ENCODE measurements at places on chromosomes 1 and 21.
A peak's percentile ranks its signal among the peaks of the same experiment; 100 is the strongest.

DNA sequence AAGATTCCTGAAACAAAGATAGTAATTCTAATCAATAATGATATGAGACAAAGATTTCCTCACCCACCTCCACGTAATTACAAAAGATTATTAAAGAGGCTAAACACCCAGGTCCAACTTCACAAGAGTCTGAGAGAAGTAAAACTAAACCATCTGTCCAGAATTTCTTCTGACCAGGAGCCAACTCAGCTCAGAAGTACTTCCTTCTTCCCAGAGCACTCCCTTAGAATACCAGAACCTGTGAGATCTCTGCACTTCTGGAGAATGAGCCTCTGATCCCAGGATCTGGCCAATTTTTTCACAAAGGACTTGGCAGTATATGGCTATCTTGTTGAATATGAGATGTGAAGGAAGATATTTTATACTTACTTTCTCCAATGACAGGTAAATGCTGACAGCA lies 120.6 kb upstream of the PALMD start:
- DNase-seq, result no peak

- DNase-seq, result no peak
These were observed 69.5 kb downstream of the TRIM11 start for GRCh38 chr1:228337031-228337564.

GRCh38 chr1:20732071-20732587 lies 374 bp downstream of the SH2D5 start:
- peak; percentile 62 for DNase-seq

DNA sequence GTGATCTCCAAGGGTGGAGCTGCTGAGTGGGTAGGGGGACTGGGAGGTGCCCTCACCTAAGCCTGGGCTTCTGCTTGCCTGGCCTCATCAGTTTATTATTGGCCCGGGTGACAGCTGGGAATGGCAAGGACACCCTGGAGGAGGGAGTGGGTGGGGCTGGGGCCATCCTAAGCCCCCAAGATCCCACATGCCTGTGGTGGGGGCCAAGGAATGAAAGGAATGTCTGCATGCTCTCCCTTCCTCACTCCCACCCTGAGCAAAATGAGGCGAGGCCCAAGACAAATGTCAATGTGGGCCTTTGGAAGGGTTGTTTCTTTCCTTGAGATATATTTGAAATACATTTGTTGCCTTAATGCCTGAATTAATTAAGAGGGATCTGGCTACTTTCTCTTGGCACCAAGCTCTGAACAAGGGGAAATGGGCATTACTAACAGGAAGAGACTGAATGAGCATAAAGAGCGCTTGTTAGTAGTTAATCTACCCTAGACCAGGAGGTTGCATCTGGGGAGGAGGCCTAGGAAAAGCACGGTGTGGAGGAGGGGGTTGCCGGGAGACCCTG lies 19.7 kb upstream of the CHI3L1 start:
- DNase-seq, result no peak

- no peak for DNase-seq
These were observed 554.3 kb upstream of the B3GALT2 start for GRCh38 chr1:193740762-193741161.

DNA sequence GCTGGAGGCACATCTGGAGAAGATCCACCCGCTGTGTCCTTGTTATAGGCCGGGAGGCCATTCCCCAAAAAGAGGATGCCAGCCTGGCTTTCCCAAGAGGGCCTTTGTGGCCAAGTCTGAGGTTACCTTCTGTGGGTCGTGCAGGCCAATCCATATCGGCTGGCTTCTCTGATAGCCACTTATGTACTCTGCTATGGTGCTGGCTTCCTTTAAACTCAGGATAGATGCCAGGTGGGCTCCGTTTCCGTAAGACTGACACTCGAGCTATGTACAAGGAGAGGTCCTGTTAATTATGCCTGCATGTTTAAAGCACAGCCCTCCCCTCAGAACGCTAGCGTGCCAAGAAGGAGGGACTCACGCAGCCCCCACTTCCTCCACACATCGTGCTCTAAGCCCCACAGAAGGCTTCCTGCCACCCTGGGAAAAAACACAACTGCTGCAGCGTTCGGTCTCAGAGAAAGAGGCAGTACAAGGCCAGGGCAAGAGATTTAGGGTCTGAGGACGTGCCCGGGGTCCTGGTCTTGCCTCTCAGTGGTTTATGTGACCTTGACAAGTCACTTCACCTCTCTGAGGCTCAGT lies 11.6 kb downstream of the REG4 start:
- DNase-seq, result no peak

DNA sequence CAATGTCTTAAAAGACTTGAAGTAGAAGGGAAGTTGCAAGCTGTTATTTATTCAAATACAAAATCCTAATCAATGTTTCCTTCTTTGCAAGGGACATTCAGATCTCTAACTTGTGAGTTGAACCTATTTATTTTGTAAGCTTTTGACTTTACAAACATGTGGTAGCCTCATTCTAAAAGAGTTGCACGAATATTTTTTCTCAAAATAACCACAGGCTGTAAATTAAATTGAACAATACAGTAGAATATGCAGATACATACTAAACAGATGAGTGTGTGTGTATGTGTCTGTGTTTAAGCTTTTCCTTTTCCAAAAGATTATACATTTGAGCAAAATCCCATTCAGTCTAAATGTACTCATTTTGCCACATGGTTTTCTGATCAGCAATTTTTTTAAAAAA lies 4.8 kb upstream of the DYNLT5 start:
- DNase-seq, result no peak

DNA sequence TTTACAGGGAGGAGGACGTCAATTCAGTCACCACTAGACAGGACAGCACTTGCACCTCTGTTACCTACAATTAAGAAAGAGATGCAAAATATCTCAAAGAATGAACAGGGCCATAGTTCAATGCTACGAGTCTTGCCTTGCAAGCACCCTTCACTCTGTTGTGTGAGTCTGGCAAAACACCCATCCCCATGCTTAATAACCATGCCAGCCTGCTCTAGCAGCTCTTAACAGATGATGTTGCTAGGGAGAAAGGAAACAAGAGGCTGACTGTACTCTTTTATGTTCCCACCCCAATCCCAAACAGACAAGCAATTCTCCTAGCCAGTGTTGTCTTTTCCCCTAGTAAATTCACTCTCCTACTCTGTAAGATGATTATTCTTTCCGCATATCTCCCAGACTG lies 5.3 kb downstream of the CBR1 start:
- no peak for DNase-seq

DNA sequence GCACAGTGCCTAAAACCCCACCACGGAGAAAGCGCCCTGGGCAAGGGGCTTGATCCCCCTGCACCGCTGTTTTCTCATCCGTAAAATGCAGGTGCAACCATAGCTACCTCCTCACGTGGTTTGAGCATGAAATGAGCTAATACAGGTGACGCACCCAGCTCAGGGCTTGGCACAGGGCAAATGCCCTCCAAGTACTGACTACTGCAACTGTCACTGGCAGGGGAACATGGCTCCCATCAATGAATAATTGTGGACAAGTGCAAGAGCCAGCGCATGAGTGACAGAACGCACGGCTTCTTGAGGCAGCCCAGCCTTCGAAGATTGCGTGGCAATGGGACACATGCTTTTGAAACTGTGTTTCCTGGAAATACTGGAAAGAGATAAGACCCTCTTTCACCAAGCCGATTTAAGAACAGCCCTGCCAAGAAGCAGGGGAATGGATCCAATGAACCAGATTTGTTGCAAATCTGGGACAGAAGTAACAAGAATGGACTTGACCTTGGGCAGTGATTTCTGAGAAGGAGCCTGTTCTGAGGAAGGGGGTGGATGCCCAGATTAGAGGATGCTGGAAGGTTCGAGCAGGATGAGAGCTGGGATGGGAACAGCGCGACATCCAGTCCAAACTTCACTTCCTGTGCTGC lies 92.8 kb upstream of the IFFO2 start:
- DNase-seq, result no peak

DNA sequence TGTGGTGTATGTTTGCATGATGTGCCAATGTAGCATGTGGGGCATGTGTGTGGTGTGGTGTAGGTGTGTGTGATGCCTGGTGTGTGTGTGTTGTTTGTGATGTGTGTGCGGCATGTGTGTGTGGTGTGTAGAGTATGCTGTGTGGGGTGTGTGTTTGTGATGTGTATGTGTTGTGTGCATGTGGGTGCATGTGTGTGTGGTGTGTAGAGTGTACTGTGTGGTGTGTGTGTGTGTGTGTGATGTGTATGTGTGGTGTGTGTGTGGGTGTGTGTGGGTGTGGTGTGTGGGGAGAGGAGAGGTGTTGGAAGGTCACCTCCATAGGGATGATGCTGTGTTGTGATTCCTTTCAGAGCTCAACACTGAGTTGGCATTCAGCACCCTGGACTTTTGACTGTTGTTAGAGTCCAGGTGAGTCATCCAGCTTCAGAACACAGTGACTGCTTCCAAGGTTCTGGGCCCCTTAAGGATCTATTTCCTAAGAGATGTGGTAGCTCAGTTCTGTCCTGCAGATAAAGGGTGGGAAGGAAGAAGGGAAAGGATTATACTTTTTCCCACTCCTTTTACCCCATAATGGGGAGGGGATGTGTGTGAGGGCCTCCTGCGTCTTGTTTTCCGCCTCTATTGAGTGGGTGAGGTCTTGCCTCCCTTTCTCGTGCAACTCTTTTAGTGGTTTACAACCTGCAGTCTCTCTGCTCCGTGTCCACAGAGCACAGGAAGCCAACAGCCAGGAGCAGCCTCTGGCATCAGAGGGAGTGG lies 47.6 kb downstream of the RHOU start:
- peak; percentile 10 for DNase-seq

DNA sequence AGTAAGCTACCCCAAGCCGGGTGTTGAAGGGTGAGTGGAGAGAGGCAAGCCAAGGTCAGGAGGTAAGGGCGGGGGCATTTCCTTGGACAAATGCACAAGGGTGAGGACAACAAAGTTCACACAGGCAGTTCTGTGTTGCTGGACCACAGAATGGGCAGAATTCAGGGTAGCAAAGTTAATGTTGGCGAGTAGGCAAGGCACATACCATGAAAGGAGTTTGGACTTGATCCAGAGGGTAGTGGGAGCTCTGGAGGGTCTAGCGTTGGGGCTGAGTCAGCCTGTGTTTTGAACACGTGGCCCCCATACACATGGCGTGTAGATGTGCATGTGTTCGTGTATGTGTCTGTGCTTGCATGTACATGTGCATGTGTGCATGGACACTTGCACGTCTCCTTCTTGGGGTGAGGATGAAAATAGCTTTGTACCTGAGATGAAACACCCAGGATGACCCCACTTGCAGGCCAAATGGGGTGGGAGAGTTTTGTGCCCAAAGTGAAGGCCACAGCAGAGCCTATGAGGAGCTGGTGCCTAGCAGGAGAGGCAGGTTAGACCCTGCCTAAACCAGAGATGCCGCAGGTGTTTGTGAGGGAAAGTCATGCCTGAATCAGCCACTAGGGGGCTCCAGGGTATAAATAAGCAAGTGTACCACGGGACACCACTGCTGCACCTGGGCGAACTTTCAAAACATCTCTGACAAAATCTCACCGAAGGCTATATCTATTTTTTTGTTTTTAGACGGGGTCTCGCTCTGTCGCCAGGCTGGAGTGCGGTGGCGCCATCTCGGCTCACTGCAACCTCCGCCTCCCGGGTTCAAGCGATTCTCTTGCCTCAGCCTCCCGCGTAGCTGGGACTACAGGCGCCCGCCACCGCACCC lies 21.8 kb downstream of the SLC27A3 start:
- DNase-seq, result no peak

DNA sequence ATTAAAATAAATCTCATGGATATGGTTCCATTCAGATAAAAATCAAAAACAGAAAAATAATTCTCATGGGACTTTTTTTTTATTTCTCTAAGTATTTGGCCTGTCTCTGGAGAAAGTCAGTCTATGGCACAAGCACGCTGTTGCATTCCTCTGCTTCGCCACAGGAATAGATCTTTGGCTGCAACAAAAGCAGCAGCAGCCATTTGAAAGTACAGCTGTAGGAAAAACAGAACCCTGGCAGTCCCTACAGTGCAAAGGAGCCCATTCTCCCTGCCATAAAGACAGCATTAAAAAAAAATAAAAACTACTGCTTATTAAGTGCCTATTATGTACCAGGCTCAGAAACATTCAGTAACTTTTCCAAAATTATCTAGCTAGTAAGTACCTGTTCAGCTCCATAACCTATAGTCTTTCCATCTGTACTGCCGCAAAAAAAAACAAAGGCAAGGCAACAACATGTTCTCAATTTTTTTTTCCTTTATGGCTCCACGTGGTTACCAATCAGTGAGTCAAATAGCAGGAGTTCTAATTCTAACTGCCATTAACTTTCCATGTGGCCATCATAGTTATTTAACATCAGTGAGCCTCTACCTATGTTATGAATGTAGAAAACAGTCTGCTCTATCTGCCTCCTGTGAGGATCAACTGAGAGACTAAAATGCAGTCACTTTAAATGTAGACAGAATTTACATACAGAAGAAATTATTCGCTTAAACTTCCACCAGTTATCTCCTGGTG lies 22.7 kb downstream of the SLC35D1 start:
- no peak for DNase-seq

DNA sequence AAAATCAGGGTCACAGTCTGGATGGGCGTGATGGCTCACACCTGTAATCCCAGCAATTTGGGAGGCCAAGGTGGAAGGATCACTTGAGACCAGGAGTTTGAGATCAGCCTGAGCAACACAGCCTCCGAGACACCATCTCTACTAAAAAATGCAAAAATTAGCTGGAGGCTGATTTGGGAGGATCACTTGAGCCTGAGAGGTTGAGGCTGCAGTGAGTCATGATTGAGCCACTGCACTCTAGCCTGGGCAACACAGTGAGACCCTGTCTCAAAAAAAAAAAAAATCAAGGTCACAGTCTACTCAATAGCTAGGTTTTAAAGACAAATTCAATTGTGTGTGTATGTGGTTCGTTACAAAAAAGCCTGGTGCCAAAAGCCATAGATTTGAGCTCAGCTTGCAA lies 34.4 kb downstream of the TRIM67 start:
- DNase-seq, result no peak

GRCh38 chr1:204102739-204103430 lies 30.0 kb downstream of the SOX13 start:
- no peak for DNase-seq

DNA sequence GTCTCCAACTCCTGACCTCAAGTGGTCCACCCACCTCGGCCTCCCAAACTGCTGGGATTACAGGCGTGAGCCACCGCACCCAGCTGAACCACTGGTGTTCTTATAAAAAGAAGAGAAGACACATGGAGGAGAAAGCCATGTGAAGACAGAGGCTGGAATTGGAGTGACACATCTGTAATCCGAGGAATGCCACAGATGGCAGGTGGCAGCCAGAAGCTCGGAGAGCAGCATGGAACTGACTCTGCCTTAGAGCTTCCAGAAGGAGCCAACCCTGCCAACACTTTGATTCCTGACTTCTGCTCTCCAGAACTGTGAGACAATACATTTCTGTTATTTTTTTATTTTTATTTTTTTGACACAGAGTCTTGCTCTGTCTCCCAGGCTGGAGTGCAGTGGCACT lies 59.0 kb upstream of the ATP2B4 start:
- DNase-seq, result no peak

DNA sequence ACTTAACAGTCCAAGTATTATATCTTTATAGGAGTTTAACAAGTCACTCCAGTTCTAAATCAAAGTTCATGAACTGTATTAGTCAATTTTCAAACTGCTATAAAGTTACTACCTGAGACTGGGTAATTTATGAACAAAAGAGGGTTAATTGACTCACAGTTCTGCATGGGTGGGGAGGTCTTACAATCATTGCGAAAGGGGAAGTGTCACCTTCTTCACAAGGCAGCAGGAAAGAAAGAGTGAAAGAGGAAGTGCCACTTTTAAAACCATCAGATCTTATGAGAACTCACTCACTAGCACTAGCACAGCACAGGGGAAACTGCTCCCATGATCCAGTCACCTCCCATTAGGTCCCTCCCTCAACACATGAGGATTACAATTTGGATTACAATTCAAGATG lies 70.0 kb downstream of the CLCA4 start:
- DNase-seq, result no peak

- no peak for DNase-seq
These were observed 3.8 kb downstream of the BCL9 start for GRCh38 chr1:147545133-147545532.

GRCh38 chr21:32951041-32951440 lies 74.7 kb upstream of the OLIG2 start:
- DNase-seq, result no peak

Measured in SW 1271 (cell line).